Heart left ventricle (tissue), 16 donors: ENCODE measurements at places on chromosomes 12 and 14. TPM values are rescaled to one million over a fixed set of nuclear protein-coding genes. Genes with fewer than 3 reads are reported as not detected.

GRCh38 chr14:53619691-53620231 is 336.9 kb downstream of the BMP4 start:
- no peak for DNase-seq

DNA sequence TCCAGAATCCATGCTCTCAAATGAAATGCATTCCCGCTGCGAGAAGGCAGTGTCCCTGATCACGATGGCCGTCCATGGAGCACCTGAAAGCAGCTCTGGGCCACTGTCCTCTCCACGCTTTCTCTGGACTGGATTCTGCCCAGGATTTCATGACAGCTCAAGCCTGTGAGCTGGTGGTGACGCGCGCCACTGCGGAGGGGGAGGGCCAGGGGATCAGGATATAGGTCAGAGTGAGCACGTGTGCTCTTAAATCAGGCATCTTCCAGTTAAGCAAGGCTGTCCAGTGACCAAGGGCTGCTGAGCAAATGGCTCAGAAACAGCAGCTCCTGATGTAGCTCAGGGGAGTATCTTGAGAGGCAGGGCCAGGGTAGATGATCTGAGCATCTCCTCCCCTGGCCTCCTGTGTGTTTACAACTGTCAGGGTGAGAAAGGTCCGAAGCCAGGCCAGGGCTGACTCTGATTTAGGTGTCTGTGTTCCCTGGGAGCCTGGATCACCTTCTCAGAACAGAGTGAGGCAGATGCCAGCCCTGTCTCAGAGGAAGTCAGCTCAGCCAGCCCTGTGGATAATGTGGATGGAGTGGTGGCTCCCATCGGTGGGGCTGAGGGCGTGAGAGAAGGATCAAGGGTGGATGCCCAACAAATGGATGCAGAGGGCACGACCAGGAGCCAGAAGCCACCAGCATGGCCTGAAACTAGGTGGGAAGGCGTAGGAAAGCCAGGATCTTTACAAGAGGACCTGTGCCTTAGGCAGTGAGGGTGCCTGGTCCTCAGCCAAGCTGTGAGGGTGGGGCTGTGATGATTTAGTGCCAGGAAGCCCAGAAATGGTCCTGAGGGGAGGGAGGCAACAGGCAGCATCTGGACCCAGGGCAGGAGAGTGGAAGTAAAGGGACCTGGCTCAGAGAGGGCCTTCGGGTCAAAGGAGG is 55.3 kb downstream of the ELK3 start:
- peak; percentile 78 for DNase-seq

- no peak for DNase-seq
These were observed 905 bp upstream of the CIPC start for GRCh38 chr14:77097006-77097699.

Gene PRIMA1
- total RNA-seq: 10.3 TPM

Gene CMA1
- 0.31 TPM for total RNA-seq
